Activated naive CD8-positive, alpha-beta T cell treated with anti-CD3 and anti-CD28 coated beads for 36 hours (primary cell): ENCODE measurements at places on chromosomes 1 and 21.

DNA sequence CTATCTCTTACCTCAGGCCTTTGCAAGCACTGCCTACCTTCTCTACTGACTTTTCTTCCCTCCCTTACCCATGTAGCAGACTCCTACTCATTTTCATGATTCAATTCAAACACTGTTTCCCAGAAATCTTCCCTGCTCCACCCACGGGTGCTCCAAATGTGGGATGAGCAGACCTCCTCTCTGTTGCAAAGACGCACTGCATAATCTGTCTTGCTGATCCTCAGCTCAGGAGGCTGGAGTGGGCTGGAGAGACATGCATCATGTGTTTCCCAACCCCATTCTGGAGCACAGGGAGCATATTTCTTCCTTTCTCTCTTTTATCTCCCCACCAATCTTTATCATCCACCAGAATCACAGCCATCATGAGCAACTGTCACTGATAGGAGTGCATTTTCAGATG lies 459.9 kb upstream of the NFIA start:
- no peak for DNase-seq

DNA sequence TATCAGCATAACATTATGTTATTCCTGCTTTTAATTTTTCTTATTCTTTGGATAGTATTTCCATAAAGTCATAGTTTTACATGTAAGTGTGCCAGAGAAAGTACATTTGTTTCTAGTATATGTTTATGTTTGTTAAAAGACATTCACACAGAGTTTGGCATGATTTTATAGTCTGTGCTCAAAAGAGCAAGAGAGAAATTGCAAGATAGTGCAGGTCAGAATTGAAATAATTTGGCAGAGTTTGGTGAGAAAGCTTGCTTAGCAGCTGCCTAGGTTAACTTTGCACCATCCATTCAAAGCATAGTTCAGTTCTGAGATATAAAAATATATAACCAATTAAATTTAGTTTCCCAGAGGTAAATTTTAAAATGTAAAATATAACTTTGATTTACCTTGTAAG lies 17.0 kb downstream of the NEK7 start:
- DNase-seq, result no peak

DNA sequence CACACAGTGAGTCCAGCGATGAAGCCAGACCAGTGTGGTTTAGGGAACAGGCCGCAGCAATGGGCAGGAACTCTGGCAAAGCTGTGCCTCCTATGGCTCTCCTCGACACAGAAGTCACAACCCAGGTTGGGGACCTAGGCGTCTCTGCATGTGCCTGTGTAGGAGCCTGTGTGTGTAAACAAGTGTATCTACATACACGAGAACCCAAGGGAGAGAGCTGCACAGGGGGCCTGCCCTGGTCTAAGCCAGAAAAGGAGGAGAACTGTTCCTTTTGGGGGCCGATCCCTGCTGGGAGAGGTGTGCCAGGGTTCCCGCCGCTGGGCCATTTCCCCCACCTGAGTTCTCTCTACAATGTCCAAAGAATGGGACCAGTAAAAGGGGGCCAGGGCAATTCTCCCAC lies 56.0 kb downstream of the CD247 start:
- no peak for DNase-seq

- DNase-seq, result no peak
Measured at GRCh38 chr1:236638945-236639344, 34.6 kb upstream of the HEATR1 start.

- DNase-seq, result no peak
Measured at GRCh38 chr1:165527251-165528007, 16.4 kb upstream of the LRRC52 start.

GRCh38 chr1:226491093-226491850 lies 57.3 kb upstream of the STUM start:
- DNase-seq, result no peak

DNA sequence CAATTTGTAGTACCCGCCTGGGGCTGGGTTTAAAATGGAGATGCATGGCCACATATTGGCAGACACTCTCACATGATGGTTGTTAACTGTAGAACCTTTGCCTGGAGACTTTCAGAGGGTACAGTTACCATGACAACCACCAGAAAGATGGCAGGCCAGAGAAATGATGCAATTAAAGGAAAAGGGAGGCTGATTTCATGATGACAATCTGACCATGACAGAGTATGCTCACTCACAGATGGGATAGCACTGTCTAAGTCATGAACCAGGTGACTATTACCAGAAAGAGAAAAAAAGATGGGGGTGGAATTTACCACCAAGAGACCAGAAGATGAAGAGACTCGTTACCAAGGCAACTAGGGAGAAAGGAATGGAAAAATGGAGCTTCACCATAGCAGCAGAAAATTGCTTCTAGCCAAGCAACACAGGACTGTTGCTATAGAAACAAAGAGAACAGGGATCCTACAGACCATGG lies 3.5 kb upstream of the TRIT1 start:
- DNase-seq, result no peak

DNA sequence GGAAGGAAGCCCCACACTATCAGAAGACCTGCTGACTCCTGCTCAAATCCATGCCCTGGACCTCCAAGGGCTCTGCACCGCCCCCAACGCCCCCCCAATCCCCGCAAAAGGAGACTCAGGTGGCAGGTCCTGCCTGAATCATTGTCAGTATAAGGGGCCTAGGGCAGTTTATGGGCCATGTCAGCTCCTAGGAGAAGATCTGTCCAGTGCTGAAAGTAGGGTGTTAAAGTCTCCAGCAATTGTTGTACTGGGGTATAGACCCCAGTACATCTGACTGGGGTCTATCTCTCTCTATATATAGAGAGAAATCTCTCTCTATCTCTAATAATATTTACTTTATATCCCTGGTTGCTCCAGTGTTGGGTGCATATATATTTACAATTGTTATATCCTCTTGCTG lies 12.1 kb upstream of the OLIG2 start:
- no peak for DNase-seq

- DNase-seq, result no peak
Measured at GRCh38 chr1:242431786-242432185, 92.7 kb downstream of the PLD5 start.

- DNase-seq, result no peak
Measured at GRCh38 chr1:20409971-20410370, 76.0 kb downstream of the CAMK2N1 start.

- DNase-seq, result no peak
Measured at GRCh38 chr1:170164103-170164763, 18.5 kb downstream of the NTMT2 start.

DNA sequence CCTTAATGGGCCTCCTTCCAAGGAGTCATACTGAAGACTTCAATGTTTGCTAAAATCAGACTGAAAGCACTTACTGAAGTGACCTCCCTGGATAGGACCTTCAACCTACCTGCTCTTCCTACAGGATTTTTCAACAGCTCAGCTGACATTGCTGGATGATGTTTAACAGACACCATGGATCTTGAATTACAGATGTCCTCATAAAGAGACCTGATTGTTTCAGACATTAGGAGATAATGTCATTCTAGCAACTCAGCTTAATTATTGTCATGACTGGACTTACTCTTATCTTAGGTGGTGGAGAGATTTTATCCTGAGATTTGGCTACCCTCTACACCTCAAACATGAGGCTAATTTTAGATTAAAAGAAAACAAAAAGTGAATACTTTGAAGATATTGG lies 73.9 kb upstream of the SDC3 start:
- no peak for DNase-seq
